Occipital lobe (tissue), 3 donors: ENCODE measurements at places on chromosomes 7 and 10. TPM values are rescaled to one million over a fixed set of nuclear protein-coding genes. Genes with fewer than 3 reads are reported as not detected.

DNA sequence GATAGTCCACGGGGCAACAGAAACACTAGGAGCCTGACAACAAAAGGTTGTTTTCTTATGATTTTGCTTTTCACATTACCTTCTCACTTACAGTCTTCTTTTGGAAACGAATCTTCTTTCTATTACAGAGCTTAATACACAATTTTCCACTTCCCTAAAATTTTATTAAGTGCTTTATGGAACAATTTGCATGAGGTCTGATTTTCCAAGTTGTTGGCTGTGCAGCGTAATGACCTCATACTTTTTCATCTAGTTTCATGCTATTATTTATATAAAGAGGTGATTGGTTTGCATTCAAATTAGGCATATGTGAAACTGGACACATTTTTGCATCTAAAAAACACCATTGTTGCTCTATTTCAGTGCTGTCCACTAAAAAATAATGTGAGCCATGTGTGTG lies 76.7 kb downstream of the CFAP58 start:
- no peak for DNase-seq

RADIL gene
- total RNA-seq: 2.3 TPM

DNA sequence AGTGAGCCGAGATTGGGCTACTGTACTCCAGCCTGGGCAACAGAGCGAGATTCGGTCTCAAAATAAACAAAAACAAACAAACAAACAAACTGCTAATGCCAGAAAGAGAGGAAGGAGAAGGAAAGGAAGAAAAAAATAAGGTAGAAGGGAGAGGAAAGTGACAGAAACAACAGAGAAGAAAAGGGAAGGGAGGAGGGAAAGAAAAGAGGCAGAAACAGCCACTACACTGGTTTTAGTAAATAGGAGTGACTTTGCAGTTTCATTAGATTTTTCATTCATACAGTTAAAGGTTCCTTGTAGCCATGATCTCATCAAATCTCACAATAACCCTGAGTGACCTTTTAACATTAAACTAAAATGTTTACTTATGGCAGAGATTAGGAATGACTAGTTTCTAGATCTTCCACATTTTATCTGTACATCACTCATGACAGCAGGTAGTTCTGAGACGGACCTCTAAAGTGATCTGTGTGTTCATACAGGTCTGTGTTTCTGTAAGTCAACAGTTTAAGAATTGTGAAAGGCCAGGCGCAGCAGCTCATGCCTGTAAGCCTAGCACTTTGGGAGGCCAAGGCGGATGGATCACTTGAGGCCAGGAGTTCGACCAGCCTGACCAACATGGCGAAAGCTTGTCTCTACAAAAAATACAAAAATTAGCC lies 191.3 kb upstream of the KLF14 start:
- no peak for DNase-seq

PCBD1 gene
- 6.2 TPM for total RNA-seq

CDHR3 gene
- total RNA-seq: 16.1 TPM

RBP3 gene
- not detected for total RNA-seq

GRCh38 chr10:101618871-101619270 lies 30.8 kb downstream of the DPCD start:
- no peak for DNase-seq

DNA sequence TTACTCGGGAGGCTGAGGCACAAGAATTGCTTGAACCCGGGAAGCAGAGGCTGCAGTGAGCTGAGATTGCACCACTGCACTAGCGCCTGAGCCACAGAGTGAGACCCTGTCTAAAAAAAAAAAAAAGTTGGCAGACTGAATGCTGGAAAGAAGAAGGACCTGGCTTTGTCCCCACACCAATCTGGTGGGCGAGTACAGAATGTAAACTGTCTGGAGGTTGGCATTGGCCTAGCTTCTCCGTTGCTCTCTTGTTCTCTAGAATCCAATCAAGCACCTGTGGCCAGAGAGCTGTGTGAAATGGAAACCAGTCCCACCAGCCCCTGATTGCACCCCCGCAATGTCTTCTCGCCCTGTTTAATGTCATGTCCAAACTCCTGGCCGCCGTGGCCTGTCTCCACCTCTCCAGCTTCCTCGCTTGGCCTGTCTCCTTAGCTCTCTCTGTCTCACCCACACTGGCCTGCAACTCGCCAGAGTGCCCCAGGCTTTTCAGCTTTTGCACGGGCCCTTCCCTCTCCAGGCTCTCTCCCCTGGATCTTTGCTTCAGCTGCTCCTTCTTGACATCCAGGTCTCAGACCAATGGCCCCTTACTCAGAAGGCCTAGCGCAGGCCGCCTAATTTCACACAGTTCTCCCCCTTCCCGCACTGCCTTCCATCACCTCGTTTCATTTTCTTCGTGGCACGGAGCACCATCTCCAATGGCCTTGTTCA lies 670 bp upstream of the AGK start:
- no peak for DNase-seq

GRCh38 chr10:79103585-79103984 lies 34.8 kb downstream of the ZMIZ1 start:
- no peak for DNase-seq

CCDC126 gene
- total RNA-seq: 67.1 TPM

DNA sequence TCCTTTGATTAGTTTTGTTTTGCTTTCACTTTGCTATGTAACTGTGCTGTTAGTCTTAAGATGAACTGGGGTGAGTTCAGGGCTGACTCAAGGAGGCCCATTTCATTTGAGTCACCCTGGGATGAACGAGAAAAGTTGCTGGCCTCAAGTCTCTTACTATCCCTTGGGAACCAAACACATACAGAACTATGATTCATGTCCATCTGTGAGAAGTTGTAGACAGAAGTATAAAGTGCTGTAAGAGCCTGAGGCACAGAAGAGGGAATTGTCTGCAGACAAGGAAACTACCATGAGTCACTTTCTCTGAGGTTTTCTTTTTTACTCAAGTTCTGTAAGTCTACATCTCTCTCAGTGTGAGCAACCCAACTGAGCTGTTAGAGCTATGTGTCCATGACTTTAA lies 179.8 kb upstream of the CSTF2T start:
- no peak for DNase-seq

- DNase-seq: no peak
Observed at GRCh38 chr7:131769241-131769640, 212.8 kb upstream of the PODXL start.

- DNase-seq: no peak
Observed at GRCh38 chr7:39091145-39091544, 113.4 kb downstream of the POU6F2 start.

GRCh38 chr10:35875016-35875676 lies 233.1 kb upstream of the FZD8 start:
- DNase-seq: no peak

DNA sequence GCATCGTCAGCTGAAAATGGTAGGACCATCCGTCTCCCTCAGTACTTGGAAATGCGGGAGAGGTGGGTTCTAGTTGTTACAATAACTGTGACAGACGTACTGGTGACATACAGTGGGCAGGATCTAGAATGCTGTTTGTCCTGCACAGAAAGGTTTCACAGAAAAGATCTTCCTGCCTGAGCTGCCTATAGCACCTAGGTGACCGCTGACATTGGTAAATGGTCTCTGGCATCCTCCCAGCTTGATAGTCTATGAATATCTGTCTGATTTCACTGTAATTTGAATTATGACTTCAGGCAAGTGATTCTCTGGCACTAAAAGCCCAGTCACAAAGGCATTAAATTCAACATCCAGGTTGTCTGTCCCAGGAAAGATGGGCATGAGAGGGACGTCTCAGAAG lies 38.2 kb upstream of the CCDC3 start:
- DNase-seq: no peak

ZNF804B gene
- 4.2 TPM for total RNA-seq

DNA sequence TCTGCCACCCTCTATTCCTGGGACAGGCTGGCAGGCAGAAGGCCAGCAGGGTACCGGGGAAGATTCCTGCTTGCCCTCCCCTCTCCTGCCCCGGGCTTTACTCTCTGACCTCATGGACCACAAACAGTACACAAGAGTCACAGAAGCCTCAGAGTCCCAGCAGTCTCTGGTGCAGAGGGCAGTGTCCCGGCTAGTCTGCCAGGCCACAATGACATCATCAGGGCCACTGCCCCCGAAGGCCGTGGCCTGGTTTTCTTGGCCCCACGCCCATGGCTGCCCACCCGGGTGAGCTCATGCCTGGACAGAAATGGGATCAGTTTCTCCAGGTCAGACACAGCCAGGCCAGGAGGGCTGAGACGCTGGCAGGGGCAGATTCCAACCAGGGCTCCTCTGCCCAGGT lies 91.9 kb downstream of the MYL10 start:
- no peak for DNase-seq

GRCh38 chr7:152341914-152342236 lies 93.9 kb downstream of the KMT2C start:
- no peak for DNase-seq

- DNase-seq: no peak
Observed at GRCh38 chr7:36621396-36621795, 102.9 kb downstream of the AOAH start.

TAS2R3 gene
- 2.5 TPM for total RNA-seq

CLCN1 gene
- total RNA-seq: under 0.01 TPM

PNLIPRP2 gene
- not detected for total RNA-seq

GRCh38 chr10:130459851-130460490 lies 323.8 kb downstream of the GLRX3 start:
- DNase-seq: no peak

DNA sequence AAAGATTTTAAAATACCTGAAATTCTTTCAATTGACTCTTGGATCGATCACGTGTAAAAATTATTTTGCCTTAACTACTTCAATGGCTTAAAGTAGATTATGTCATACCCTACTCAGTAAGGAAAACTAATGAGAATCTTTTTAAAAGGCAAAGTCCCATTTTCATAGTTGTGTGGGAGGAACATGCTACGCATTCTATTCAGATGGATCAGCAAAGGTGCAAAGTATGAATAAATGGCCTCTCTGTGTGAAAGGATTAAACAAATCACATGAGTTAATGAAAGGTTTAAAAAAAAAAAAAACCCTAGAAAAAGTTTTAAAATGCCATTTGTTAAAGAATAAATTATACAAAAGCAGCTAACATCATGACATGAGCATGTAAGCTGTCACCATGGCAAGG lies 77.1 kb downstream of the ENO4 start:
- DNase-seq: no peak

CDC14C gene
- total RNA-seq: 0.31 TPM

DNA sequence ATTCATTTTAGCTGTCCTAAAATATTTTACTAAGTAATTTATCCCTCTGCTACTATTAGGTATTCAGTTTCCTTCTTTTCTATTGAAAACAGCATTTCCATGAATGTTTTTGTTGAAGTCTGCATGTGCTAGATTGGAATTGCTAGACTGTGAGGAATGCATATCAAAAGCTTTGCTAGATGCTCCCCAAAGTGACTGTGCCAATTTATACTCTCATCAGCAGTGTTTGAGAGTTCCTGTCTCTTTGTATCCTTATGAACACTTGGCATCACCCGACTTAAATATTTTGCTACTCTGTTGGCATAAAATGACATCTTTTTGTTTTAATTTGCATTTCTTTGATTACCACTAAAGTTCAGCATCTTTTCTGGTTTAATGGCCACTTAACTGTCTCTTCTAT lies 45.0 kb upstream of the PRR15 start:
- DNase-seq: no peak

TSPAN15 gene
- total RNA-seq: 3.1 TPM

GRCh38 chr7:58316-58715 lies 134.1 kb upstream of the FAM20C start:
- DNase-seq: no peak

OR2A42 gene
- not detected for total RNA-seq

DNA sequence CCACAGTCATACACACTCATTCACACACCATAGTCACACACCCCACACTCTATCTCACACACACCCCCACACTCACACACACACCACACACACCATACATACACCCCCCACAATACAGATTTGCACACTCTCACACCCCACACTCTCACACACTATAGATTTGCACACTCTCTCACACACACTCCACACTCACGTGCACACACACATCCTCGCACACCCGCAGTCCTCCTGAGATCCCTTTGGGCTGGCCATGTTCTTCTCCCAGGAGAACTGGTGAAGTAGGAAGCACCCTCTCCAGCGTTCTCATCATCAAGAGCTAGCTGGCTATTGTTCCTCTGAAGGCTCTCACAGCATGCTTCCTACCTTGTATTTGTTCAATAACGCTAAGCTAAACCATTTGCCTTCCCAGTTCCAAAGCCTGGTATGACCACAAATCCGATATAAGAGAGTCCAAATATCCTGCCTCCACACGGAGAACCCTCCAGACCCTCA lies 86.2 kb downstream of the HECW1 start:
- DNase-seq: no peak
